ENCODE measurements at places on chromosomes 6 and 20.

DNA sequence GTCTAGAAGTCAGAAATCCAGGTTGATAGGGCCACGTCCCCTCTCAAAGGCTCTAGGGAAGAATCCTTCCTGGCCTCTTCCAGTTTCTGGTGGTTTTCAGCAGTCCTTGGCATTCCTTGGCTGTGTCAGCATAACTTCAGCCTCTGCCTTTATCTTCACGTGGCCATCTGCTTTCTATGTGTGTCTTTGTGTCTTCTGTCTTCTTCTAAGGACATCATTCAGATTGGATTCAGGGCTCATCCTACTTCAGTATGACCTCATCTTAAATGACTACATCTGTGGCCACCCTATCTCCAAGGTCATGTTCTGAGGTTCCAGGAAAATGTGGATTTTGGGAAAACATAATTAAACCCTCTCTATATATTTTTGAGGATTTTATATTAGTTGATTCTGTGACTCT is 23.0 kb downstream of the C6orf89 start:
- DNase-seq, result no peak

DNA sequence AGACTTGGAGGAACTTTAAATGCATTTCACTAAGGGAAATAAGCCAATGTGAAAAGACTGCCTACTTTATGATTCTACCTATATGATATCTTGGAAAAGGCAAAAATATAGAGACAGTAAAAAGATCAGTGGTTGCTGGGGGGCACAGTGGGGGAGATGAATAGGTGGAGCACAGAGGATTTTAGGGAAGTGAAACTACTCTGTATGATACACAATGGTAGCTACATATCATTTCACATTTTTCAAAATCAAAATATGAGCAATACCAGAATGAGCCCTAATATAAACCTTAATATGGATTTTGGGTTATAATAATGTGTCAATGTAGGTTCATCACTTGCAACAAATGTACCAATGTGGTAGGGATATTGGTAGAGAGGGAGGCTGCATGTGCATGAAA is 161.4 kb upstream of the HTR1E start:
- no peak for DNase-seq

DNA sequence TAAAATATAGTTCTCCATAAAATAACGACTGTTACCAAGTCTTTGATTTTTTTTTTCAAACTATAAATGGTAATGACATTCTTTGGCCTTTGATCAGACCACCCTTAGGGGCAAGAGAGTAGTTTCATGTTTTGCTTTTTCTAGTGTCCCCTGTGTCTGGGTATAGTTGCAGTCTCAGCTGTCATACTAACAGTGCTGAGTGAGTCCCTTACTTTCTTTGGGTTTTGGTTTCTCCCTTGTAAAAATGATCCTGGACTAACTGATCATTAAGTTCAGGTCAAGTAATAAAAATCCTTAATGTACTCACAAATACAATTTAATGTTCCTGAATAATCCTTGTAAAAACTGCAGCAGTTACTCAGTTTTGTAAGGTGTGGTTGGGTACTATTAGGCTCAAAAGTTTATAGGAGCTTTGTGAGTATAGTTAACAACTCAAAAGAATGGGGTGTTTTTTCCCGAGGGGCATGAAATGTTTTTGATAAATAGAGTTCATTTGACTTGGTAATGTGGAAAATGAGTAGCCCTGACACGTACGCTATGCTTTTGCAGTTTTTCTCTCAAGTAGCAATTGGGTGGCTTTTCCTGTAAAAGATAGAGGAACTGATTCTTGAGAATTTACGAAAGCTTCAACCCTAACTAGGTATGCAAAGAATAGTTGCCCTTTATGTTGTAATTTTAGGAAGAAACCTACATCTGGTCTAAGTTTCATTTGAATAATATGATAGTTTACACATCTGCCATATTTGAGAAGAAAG is 6.2 kb downstream of the PTPN1 start:
- no peak for DNase-seq

GRCh38 chr20:33552519-33552918 is 62.6 kb downstream of the CBFA2T2 start:
- DNase-seq, result no peak

GRCh38 chr6:157587127-157587926 is 206.3 kb downstream of the ZDHHC14 start:
- DNase-seq, result no peak

GRCh38 chr6:148703900-148704299 is 42.9 kb upstream of the UST start:
- no peak for DNase-seq
